ENCODE measurements at places on chromosomes 4 and X.
A peak's percentile ranks its signal among the peaks of the same experiment; 100 is the strongest.

GRCh38 chr4:70930530-70931256 lies 28.5 kb downstream of the MOB1B start:
- no peak for DNase-seq

DNA sequence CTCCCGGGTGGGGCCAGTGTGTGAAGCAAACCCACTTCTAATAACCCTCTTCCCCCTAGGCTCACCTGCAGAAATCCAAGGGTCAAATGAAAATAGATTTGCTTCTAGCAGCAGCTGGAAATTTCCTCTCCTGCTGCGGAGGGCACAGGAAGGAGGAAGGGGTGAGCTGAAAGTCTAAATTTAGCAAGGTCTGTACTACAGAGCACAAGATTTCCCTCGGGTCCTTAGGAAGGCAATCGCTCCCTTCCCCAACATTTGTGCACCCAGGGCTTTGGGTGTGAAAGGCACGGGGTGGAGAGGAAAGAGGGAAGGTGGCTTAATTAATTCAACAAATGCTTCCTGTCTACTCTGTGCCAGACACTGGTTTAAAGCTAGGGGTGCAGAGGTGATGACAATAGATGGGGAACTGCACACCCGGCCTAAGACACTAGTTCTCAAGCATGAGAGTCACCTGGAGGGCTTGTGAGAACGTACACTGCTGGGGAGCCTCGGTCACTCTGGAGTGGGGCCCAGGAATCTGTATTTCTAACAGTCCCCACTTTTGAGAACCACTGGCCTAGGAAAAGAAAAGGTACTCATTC lies 204.4 kb downstream of the NSUN7 start:
- no peak for DNase-seq

DNA sequence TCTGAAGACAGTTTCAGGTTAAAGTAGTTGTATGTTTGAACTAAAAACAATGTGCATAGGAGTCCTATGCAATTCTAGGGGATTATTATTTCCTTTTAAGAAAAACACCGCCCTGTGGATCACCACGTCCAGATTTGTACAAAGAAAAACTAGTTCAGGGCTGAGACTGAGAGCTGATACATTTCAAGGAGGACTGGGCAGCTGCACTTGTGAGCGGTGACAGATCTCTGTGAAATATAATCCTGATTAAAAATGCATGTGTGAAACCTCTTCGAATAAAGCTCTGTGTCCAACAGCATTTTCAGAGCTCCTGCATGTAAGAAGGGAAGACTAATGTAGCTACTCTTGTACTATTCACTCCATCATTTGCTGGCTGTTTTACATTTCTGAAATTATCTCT lies 365.8 kb upstream of the PITX2 start:
- DNase-seq = no peak

GRCh38 chr4:148126825-148127224 lies 315.4 kb downstream of the NR3C2 start:
- DNase-seq = no peak

GRCh38 chr4:95508421-95508820 lies 40.4 kb downstream of the UNC5C start:
- DNase-seq = no peak

GRCh38 chrX:21658746-21659145 lies 616 bp upstream of the KLHL34 start:
- peak; percentile 21 for DNase-seq

DNA sequence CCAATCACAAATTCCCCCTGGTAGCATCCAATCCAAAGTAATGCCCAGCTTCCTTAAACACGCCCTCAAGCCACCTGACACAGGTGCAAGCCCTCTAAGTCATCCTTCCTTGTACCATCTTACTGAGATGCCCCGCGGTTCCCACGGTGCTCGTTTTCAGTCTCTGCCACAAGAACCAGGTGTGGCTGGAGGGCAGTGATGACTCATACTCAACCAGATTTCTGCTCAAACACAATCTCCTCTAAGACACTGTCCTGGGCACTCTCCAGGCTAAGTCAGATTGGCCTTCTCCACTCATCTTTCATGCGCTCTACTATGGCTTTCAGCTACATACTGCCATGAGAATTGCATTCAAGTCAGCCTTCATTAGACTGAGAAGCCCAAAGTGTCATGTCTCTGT lies 3.5 kb downstream of the SH3KBP1 start:
- DNase-seq = no peak

DNA sequence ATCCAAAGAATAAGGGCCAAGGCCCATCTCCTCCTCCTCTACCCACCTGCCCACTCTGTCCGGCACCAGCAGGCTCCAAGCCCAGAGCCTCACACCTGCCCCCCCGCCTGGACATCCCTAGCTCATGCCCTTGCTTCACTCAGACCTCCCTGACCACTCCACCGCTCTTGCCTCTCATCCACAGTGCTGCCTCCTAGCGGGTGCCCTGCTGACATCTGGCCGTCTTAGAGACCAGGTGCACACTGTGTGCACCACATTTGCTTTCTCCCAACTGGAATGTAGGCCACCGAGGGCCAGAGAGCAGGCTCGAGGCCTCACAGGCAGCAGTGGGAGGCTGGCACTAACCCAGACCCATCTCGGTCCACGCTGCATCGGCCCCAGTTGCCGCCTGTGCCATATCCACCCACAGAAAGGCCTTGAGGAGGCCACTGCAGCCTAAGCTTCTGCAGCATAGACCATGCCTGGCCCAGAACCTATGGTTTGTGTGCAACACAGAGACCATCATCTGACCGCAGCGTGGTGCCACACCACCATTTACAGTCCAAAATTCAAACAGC lies 13.5 kb downstream of the LETM1 start:
- DNase-seq = no peak

GRCh38 chr4:61500883-61501282 lies 300.8 kb downstream of the ADGRL3 start:
- no peak for DNase-seq

DNA sequence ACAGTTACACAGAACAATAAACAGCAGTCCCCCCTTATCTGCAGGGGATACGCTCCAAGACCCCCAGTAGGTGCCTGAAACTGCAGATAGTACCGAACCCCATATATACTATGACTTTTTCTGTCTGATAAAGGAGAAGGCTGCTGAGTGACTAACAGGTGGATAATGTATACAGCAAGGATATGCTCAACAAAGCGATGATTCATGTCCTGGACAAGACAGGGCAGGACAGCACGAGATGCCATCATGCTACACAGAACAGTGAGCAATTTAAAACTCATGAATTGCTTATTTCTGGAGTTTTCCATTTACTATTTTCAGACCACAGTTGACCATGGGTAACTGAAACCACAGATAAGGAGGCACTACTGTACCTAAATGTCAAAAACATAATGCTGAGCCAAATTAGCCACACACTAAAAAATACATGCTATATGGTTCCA lies 76.1 kb downstream of the MANBA start:
- no peak for DNase-seq

- DNase-seq = no peak
These were observed 94.1 kb downstream of the PDS5A start for GRCh38 chr4:39883646-39884045.

DNA sequence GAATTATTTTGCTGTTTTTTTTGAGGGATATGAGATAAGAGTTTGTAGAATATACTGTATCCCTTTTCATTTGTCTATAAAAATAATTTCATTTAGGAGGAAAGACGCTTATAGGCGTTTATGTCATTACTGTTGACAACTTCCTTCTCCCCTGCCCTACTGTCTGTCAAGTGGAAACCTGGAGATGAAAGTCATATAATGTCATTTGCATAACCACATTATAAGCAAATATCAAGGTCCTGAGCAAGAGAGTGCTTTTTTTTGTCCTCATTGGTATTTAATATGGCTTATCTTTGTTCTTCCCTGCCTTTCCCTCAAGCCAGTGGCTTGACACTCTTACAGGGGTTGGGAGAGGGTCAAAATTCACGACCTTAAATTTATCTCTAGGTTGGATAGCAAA lies 55.8 kb downstream of the LRP2BP start:
- DNase-seq = no peak

GRCh38 chrX:40081679-40082068 lies 16.1 kb downstream of the BCOR start:
- DNase-seq = no peak

- DNase-seq = no peak
These were observed 113.3 kb downstream of the ELOVL6 start for GRCh38 chr4:110085131-110085530.

DNA sequence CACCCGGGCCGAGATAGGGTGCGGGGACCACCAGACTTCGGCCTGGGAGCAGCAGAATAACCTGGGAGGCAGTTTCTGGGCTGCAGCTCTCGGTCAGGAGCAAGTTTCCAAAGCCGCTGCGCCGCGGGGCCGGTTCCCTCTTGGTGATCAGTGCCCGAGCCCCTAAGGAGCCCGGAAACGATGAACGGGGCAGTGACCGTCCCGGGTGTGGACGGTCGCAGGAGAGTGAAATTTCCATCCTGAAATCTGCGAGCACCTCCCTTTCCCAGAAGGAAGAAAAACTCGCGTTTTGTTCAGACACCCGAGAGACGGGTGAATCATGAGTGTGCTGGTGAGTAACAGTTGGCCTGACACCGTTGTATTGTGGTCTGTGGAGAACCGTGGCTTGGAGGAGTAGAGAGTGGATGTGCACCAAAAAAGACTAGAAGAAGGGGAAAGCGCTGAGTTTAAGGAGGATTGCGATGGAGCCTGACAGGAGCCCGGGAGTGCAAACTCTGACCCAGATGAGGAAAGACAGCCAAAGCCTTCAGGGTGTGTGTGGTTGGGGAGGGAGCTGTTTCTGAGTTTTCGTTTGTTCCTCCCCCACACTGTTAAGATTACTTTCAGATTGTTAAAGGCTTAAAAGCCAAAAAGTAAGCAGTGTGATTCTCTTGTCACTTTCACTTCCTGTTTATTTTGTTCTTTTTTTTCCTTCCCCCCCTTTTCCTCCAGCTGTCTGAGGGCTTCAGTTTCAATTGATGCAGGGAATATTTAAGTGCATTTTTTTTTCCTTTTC lies 828 bp downstream of the MCUB start:
- DNase-seq = peak; percentile 67

DNA sequence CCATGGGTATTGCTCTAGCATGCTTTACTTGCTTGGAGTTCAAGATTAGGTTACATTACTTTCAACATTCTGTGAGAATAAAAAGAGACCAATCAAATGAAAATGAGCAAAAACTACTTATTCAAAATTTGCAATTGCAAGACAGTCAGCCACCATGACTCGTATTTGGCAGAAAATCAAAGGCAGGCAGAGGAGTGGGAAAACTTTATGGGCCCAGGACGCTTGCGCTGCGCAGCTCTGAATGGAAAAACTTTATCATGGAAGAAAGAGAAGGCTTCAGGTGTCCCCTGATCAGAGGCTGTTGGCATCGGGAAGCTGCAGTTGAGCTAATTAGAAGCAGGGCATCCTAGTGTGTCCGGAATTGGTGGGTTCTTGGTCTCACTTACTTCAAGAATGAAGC lies 250.6 kb downstream of the USP46 start:
- DNase-seq = no peak

GRCh38 chrX:45309096-45309495 lies 108.4 kb upstream of the DIPK2B start:
- DNase-seq = no peak

DNA sequence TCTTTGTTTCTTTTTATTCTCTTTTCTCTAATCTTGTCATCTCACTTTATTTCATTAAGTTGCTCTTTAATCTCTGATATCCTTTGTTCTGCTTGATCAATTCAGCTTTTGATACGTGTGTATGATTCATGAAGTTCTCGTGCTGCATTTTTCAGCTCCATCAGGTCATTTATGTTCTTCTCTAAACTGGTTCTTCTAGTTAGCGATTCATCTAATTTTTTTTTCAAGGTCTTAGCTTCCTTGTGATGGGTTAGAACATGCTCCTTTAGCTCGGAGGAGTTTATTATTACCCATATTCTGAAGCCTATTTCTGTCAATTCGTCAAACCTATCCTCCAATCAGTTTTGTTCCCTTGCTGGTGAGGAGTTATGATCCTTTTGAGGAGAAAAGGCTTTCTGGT lies 1045.0 kb upstream of the ADGRL3 start:
- DNase-seq = no peak

- DNase-seq = no peak
These were observed 57.2 kb downstream of the USP38 start for GRCh38 chr4:143241892-143242291.

DNA sequence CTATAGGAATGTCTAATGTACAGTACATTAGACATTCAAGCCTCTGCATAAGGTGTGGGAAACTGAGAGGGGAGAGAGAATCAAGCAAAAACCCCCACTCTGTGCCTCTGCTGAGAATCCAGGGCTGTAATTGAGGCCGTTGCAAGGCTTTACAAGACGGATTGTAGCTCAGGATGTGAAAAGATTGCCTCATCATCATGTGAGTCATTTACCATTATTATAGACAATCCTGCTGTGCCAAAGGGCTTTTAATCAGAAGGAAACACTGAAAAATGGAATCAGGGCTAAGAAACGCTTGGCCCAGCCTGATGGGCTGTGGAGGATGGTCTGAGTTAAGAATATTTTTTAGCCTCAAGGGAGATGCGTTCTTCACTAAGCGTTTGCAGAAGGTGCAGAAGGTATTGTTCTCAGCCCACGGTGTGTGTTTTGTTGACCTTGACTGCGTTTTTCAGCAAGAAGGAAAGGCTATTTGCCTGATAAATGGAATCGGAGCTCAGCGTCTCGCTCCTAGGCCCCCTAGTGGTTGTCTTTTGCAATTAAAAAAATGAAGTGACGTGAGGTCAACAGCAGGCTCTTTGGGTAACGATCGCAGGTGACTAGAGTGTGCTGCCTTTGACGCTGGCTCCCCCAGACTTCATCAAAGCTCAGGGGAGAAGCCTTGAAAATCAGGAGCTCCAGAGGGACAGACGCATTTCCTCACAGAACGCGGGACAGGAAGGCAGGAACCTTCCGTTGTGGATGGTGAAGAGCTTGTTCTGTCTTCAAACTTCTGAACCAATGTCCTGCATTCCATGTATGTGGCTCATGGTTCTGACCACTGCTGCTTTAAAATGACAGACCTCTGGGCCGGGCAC lies 18.1 kb upstream of the CHRNA9 start:
- DNase-seq = peak; percentile 52

DNA sequence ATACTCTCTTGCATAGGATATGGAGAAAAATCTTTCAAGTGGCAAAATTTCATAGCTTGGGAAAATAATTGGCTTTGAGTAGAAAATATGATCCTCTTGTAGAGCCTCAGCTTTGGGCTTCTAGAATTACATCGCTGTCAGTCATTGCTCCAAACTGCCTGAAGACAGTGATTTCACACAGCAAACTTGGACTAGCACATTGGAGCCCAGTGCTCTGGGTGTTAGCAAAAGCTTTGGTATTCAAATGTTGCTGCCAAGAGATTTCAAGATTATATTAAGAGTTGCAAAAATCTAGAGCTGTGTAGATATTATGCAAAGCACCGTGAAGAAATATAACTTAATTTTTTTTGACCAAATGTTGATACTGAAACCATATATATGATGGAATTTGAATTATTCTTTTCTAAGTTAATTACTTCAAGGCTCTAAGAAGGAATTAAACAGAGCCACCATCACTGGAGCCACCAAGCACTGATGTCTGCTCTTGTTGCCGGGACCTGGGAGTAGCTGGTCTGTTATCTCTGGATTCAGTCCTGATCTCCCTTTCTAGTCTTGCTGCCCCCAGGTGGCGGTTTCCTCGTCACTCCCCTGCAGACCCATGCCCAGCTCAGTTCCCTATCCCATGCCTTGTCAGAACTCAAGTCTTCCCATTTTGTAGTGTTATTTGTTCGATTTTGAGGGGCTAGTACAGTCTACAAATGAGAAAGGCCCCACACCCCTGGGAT lies 260.7 kb upstream of the SFRP2 start:
- DNase-seq = peak; percentile 1
